Stimulated activated CD4-positive, alpha-beta T cell treated with anti-CD3 and anti-CD28 coated beads, TNF-alpha, amount 100 ng/mL, for 4 hours (primary cell): ENCODE measurements at places on chromosomes 5 and 9.

DNA sequence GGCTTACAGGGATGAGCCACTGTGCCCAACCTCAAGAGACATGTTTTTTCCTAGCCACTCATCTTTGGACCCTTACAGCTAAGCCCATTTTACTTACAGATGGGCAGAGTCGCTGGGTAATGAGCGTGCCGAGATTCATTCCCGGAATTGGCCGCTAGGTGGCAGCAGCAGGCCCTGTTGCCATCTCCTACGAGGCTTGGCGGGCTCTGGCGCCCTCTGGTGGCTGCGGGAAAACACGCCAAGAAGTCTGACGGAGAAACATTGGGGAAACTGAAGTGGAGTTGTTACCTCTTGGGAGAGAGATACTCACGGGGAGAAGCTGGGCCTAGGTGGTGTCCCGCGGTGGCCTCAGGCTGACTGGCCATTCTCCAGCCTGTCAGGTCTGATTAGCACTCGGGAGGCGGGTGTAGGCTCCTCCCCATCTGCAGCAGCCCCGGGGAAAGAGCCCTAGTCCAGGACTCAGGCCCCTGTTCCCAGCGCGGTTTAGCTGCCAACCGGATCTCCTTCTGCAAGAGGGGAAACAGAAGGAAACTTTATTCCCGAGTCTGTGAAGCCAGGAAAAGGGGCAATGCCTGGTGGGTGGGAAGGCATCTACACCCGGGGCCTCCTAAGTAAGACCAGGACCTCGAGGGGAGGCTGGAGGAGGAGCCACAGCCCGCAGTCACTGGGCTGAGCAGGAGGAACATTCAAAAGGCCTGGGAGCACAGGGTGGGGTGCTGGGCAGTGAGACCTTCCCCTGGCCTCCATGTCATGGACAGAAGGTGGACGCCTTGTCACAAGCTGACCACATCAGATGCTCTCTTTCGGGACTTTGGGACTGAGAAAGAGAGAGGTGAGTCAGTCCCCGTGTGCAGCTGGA, 9.7 kb downstream of the PTGES2 start:
- peak; percentile 89 for DNase-seq

GRCh38 chr9:132742821-132743311, 72.6 kb downstream of the GTF3C4 start:
- DNase-seq, result no peak

GRCh38 chr9:125910286-125910685, 163.1 kb downstream of the PBX3 start:
- no peak for DNase-seq

- no peak for DNase-seq
These were observed 416.9 kb downstream of the PSAT1 start for GRCh38 chr9:78713614-78714405.

GRCh38 chr5:144207875-144208444, 37.3 kb downstream of the KCTD16 start:
- no peak for DNase-seq
